Esophagus squamous epithelium (tissue), 5 donors: ENCODE measurements at places on chromosomes 6 and 20. TPM values are rescaled to one million over a fixed set of nuclear protein-coding genes. Genes with fewer than 3 reads are reported as not detected.

CCN6 gene
- 0.38 TPM for total RNA-seq

SLPI gene
- 1,064 TPM for total RNA-seq

TRIM31 gene
- total RNA-seq: not detected

TMEM244 gene
- not detected for total RNA-seq

BPIFB4 gene
- not detected for total RNA-seq

PRL gene
- total RNA-seq: not detected

DNAH8 gene
- not detected for total RNA-seq

PCK1 gene
- 1.4 TPM for total RNA-seq

PRPH2 gene
- 1.3 TPM for total RNA-seq

DEFB124 gene
- total RNA-seq: not detected

TRIM38 gene
- total RNA-seq: 8.4 TPM

NRSN1 gene
- not detected for total RNA-seq

RAB32 gene
- total RNA-seq: 6.8 TPM

SHLD1 gene
- 1.7 TPM for total RNA-seq

TCF21 gene
- total RNA-seq: 0.61 TPM

TENT5A gene
- total RNA-seq: 9.9 TPM

RNF182 gene
- 0.19 TPM for total RNA-seq

FHL5 gene
- 2.4 TPM for total RNA-seq

RBPJL gene
- total RNA-seq: not detected

SOBP gene
- total RNA-seq: 0.15 TPM

OR12D3 gene
- total RNA-seq: not detected

SLCO4A1 gene
- 22.1 TPM for total RNA-seq

SLC12A5 gene
- total RNA-seq: not detected

GSTA5 gene
- total RNA-seq: not detected

KCNK17 gene
- 0.31 TPM for total RNA-seq

DLK2 gene
- 24.8 TPM for total RNA-seq

GPR63 gene
- total RNA-seq: 0.66 TPM

FAM184A gene
- 0.30 TPM for total RNA-seq

LY6G6F gene
- total RNA-seq: not detected

TAF4 gene
- total RNA-seq: 4.9 TPM

RAD21L1 gene
- total RNA-seq: not detected

WASF1 gene
- total RNA-seq: 10.7 TPM

TMEM14B gene
- 64.5 TPM for total RNA-seq

DBNDD2 gene
- total RNA-seq: 39.3 TPM

JARID2 gene
- 16.3 TPM for total RNA-seq

SLC26A8 gene
- 0.19 TPM for total RNA-seq

BIRC7 gene
- not detected for total RNA-seq

POU3F2 gene
- not detected for total RNA-seq

VPS16 gene
- total RNA-seq: 36.7 TPM

CTCFL gene
- total RNA-seq: 0.19 TPM

DEFB115 gene
- total RNA-seq: not detected

ADGRF5 gene
- total RNA-seq: 3.2 TPM

CFAP206 gene
- total RNA-seq: 0.26 TPM

OOEP gene
- not detected for total RNA-seq

ARMC2 gene
- 4.1 TPM for total RNA-seq

ARFGEF3 gene
- total RNA-seq: 1.0 TPM

NTSR1 gene
- total RNA-seq: not detected
